ENCODE measurements at places on chromosomes 4 and X.

- no peaks in the 10 kb centered on the region for H3K4me1 ChIP-seq
- H3K27ac ChIP-seq = no peak overlapping the region
- H3K36me3 ChIP-seq = no peaks in the 10 kb centered on the region
- no peak overlapping the region for H3K4me3 ChIP-seq
- DNase-seq = no peak
Observed at GRCh38 chr4:63922146-63922545, 487.1 kb downstream of the TECRL start.

GRCh38 chr4:3572363-3572762, 40.1 kb upstream of the LRPAP1 start:
- no peaks in the 10 kb centered on the region for H3K27me3 ChIP-seq
- no peak for DNase-seq
- no peak overlapping the region for H3K4me3 ChIP-seq

DNA sequence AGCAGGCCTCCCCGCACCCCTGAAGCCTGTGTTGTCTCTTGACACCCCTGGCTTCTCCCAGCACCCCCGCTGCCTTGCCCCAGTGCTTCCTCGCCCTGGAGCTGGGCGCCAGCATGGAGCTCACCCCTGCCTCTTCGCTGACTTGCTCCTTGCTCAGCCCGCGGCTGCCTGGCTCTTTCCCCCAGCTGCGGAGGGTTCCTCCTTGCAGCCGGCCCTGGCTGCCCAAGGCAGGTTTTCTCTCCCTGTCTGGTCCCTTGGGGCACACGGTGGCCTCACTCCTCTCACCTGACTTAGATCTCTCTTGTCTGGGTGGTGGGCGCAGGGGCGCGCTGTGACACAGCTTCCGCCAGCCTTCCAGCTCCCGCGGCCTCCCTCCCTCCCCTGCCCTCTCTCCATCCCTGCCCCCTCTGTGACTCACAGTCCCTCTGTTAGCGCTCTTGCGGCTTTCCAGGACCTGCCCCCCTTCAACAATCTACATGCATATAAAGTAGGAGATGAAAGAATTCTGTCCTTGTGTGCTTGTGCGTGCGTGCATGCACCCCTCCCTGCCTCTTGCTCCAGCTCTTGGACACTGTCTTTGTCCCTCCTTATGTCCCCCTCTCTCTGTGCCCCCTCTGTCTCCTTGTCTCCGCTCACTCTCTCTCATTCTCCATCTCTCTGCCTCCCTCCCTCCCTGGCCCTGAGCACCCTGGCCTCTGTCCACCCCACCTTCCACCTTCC, 2.2 kb downstream of the PLXNB3 start:
- DNase-seq = no peak
- no peaks in the 10 kb centered on the region for H3K27me3 ChIP-seq
- peaks cover 11% of the 10 kb centered on the region for H3K4me1 ChIP-seq

- no peaks in the 10 kb centered on the region for H3K36me3 ChIP-seq
- no peaks in the 10 kb centered on the region for H3K27me3 ChIP-seq
- H3K27ac ChIP-seq = peak overlapping the region; percentile 80
- peak overlapping the region; percentile 78 for H3K4me3 ChIP-seq
- DNase-seq = peak; percentile 37
Observed at GRCh38 chr4:110196871-110197528, 1.4 kb downstream of the ELOVL6 start.

- no peak for DNase-seq
- no peak overlapping the region for H3K27ac ChIP-seq
- no peaks in the 10 kb centered on the region for H3K36me3 ChIP-seq
- H3K4me3 ChIP-seq = no peak overlapping the region
- H3K27me3 ChIP-seq = no peaks in the 10 kb centered on the region
- no peaks in the 10 kb centered on the region for H3K4me1 ChIP-seq
Observed at GRCh38 chr4:38710053-38710452, 46.1 kb downstream of the KLF3 start.

GRCh38 chrX:152177497-152178269, 39.3 kb upstream of the MAGEA10 start:
- H3K27me3 ChIP-seq = no peaks in the 10 kb centered on the region
- H3K36me3 ChIP-seq = no peaks in the 10 kb centered on the region
- H3K27ac ChIP-seq = no peak overlapping the region
- H3K4me1 ChIP-seq = no peaks in the 10 kb centered on the region

DNA sequence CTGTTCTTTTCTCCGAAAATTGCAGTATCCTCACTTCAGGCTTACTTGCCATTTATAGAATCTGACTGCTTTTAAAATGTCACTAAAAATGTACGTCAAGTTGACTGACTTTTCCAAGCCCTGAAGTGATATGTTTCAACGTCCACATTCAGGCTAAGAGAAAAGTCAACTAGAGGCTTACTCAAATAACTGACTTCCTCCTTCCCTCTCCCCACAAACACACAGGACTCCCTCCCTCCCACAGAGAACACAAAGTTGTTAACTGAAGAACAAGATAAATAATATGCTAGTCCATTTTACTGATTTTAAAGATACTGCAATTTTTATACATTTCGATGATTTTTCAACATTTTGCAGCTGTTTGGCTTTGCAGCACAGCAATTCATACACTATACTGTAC, 13.8 kb upstream of the CDKL2 start:
- H3K4me3 ChIP-seq = no peak overlapping the region
- no peaks in the 10 kb centered on the region for H3K27me3 ChIP-seq

GRCh38 chr4:20592013-20592412, 108.2 kb upstream of the PACRGL start:
- H3K36me3 ChIP-seq = no peaks in the 10 kb centered on the region
- DNase-seq = no peak
- H3K4me3 ChIP-seq = no peak overlapping the region
- H3K27me3 ChIP-seq = no peaks in the 10 kb centered on the region
- H3K4me1 ChIP-seq = no peaks in the 10 kb centered on the region
- H3K27ac ChIP-seq = no peak overlapping the region

DNA sequence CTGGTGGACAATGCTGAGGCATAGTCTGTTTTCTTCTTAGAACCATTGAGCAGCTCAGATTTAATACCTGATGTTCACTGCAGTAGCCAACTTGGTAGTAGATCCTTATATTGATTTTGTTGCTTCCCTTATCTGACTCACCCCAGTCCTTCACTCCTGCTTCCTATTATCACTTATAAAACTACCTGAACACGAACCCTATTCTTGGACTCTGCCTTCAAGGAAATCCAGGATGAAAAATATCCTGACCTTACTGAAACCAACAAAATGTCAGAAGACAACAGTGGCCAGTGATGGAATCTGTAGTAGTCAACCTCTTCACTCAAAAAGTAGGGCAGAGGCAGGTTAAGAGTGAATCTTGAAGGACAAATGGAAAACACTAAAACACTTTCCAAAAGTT, 98.1 kb downstream of the CPEB2 start:
- H3K4me3 ChIP-seq = no peak overlapping the region
- no peak overlapping the region for H3K27ac ChIP-seq
- no peak for DNase-seq
- no peaks in the 10 kb centered on the region for H3K36me3 ChIP-seq
- no peaks in the 10 kb centered on the region for H3K27me3 ChIP-seq
- H3K4me1 ChIP-seq = no peaks in the 10 kb centered on the region

- no peak for DNase-seq
- H3K27ac ChIP-seq = peak overlapping the region; percentile 45
- H3K4me3 ChIP-seq = no peak overlapping the region
- no peaks in the 10 kb centered on the region for H3K36me3 ChIP-seq
Observed at GRCh38 chr4:145865274-145865941, 73.2 kb downstream of the ZNF827 start.

DNA sequence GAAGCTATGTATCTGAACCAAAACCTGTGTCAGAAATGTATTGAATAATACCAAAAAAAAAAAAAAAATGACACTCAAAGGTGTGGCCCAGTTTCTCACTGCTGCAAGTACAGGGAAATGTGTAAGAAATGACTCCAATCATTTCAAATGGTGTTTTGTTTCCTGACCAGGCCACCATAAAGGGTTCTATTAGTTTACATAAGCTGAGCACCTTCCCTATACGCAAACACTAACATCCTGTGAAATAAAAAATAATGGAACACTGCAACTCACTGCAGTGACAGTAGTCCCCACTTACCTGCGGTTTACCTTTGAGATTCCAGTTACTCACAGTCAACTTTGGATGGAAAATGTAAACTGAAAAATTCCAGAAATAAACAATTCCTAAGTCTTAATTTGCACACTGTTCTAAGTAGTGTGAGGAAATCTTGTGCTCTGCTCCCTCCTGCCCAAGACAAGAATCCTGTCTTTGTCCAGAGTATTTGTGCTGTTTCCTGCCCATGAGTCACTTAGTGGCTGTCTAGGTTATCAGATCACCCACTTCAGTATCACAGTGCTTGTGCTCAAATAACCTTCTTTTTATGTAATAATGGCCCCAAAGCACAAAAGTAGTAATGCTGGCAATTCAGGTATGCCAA, 265.3 kb downstream of the RCHY1 start:
- H3K27me3 ChIP-seq = no peaks in the 10 kb centered on the region
- no peaks in the 10 kb centered on the region for H3K4me1 ChIP-seq
- H3K27ac ChIP-seq = no peak overlapping the region

- H3K4me1 ChIP-seq = no peaks in the 10 kb centered on the region
- no peaks in the 10 kb centered on the region for H3K27me3 ChIP-seq
- H3K36me3 ChIP-seq = no peaks in the 10 kb centered on the region
Observed at GRCh38 chrX:70826715-70827114, 81.8 kb downstream of the TEX11 start.

DNA sequence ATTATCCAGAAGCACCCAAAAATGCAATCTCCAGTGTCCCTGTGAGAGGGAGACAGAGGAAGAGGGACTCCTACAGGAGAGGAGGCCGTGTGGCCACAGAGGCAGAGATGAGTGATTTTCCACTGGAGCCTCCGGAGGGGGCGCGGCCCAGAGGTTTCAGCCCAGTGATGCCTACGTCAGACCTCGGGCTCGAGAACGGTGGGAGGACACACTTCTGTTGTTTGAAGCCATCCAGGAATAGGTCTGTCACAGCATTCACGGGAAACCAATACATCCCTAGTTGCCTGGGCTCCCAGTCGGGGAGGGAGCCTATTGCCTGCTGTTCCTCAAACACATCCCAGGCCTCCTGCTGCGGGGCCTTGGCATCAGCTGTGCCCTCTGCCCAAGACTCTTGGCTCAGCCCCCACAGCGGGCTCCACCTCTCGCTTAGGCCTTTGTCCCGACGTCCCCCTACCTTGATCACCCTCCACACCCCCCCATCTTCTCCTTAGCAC, 39.2 kb upstream of the HMX1 start:
- no peaks in the 10 kb centered on the region for H3K36me3 ChIP-seq
- H3K27ac ChIP-seq = no peak overlapping the region
- no peaks in the 10 kb centered on the region for H3K4me1 ChIP-seq
- DNase-seq = no peak
- H3K27me3 ChIP-seq = peaks cover 54% of the 10 kb centered on the region
- H3K4me3 ChIP-seq = no peak overlapping the region

- no peak overlapping the region for H3K4me3 ChIP-seq
- H3K27ac ChIP-seq = no peak overlapping the region
- no peak for DNase-seq
- no peaks in the 10 kb centered on the region for H3K27me3 ChIP-seq
Observed at GRCh38 chr4:131001371-131001770, 1905.4 kb downstream of the C4orf33 start.

- H3K27me3 ChIP-seq = no peaks in the 10 kb centered on the region
- H3K4me3 ChIP-seq = no peak overlapping the region
- no peaks in the 10 kb centered on the region for H3K4me1 ChIP-seq
- no peak overlapping the region for H3K27ac ChIP-seq
- no peak for DNase-seq
- no peaks in the 10 kb centered on the region for H3K36me3 ChIP-seq
Observed at GRCh38 chrX:2384486-2384885, 116.3 kb downstream of the DHRSX start.

DNA sequence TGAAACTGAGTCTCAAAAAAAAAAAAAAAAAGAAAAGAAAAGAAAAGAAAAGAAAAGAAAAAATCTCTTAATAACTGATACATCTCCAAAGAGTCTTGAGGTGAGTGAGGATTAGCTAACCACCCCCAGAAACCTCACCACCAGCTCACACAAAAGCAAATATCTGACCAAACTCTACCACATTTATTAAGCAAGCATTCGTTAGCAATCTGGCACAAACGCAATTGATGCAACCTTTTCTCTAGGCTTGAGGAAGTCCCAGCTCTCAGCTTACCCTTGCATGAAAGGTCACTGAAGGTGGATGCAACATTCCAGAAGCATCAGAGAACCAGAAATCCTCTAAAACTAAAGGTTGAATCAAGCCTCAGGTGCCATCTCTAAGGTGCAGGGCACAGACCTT, 231.9 kb upstream of the BCOR start:
- H3K4me3 ChIP-seq = no peak overlapping the region
- DNase-seq = no peak
- H3K27ac ChIP-seq = no peak overlapping the region
- no peaks in the 10 kb centered on the region for H3K4me1 ChIP-seq
- no peaks in the 10 kb centered on the region for H3K36me3 ChIP-seq

- H3K27ac ChIP-seq = peak overlapping the region; percentile 76
- DNase-seq = no peak
- H3K36me3 ChIP-seq = no peaks in the 10 kb centered on the region
- no peaks in the 10 kb centered on the region for H3K27me3 ChIP-seq
Observed at GRCh38 chr4:85780664-85781063, 305.7 kb downstream of the ARHGAP24 start.

DNA sequence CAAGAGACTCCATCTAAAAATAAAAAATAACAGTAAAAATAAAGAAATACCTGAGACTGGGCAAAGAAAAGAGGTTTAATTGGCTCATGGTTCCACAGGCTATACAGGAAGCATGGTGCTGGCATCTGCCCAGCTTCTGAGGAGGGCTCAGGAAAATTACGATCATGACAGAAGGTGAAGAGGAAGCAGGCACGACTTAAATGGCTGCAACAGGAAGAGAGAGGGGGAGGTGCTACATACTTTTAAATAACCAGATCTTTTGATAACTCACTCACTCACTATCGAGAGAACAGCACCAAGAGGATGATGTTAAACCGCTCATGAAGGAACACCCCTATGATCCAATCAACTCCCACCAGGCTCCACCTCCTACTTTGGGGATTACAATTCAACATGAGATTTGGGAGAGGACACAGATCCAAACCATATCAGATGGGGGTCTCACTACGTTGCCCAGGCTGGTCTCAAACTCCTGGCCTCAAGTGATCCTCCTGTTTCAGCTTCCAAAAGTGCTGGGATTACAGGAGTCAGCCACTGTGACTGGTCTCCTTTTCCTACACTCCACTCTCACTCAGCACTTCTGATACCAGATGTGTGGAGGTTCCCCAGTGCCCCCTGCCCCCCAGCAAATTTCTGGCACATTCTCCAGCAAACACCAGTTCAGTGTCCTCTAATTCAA, 11.9 kb upstream of the ZNF157 start:
- no peak overlapping the region for H3K27ac ChIP-seq
- no peaks in the 10 kb centered on the region for H3K4me1 ChIP-seq
- H3K36me3 ChIP-seq = no peaks in the 10 kb centered on the region
- no peaks in the 10 kb centered on the region for H3K27me3 ChIP-seq
- no peak overlapping the region for H3K4me3 ChIP-seq

- no peaks in the 10 kb centered on the region for H3K4me1 ChIP-seq
- H3K27ac ChIP-seq = no peak overlapping the region
- no peaks in the 10 kb centered on the region for H3K27me3 ChIP-seq
- peaks cover 55% of the 10 kb centered on the region for H3K36me3 ChIP-seq
Observed at GRCh38 chr4:1315306-1315705, 25.6 kb downstream of the MAEA start.

- H3K27ac ChIP-seq = no peak overlapping the region
- no peaks in the 10 kb centered on the region for H3K4me1 ChIP-seq
- no peak overlapping the region for H3K4me3 ChIP-seq
- H3K27me3 ChIP-seq = no peaks in the 10 kb centered on the region
Observed at GRCh38 chrX:115058276-115058675, 40.9 kb upstream of the IL13RA2 start.

Data from tibial artery (tissue), 4 donors.